Tibial nerve (tissue), 4 donors: ENCODE measurements at places on chromosomes 6 and 20. TPM values are rescaled to one million over a fixed set of nuclear protein-coding genes. Genes with fewer than 3 reads are reported as not detected.
A peak's percentile ranks its signal among the peaks of the same experiment; 100 is the strongest.

DSP gene
- 3.5 TPM for total RNA-seq

TUBB1 gene
- 0.60 TPM for total RNA-seq

- H3K4me3 ChIP-seq, result no peak overlapping the region
- peak overlapping the region; percentile 16 for H3K27ac ChIP-seq
- no peaks in the 10 kb centered on the region for H3K27me3 ChIP-seq
- H3K4me1 ChIP-seq, result no peaks in the 10 kb centered on the region
- no peaks in the 10 kb centered on the region for H3K36me3 ChIP-seq
- DNase-seq, result no peak
Observed at GRCh38 chr6:137820425-137820824, 46.6 kb upstream of the TNFAIP3 start.

- DNase-seq, result no peak
- no peak overlapping the region for H3K4me3 ChIP-seq
- H3K4me1 ChIP-seq, result no peaks in the 10 kb centered on the region
- H3K36me3 ChIP-seq, result no peaks in the 10 kb centered on the region
Observed at GRCh38 chr20:953742-954141, 37.6 kb upstream of the ANGPT4 start.

GRCh38 chr6:52662031-52662430, 8.9 kb upstream of the TMEM14A start:
- H3K4me3 ChIP-seq, result no peak overlapping the region
- H3K27me3 ChIP-seq, result no peaks in the 10 kb centered on the region
- no peaks in the 10 kb centered on the region for H3K36me3 ChIP-seq
- DNase-seq, result no peak
- no peak overlapping the region for H3K27ac ChIP-seq
